ENCODE measurements at places on chromosomes 7 and 10. TPM values are rescaled to one million over a fixed set of nuclear protein-coding genes. Genes with fewer than 3 reads are reported as not detected.

The DTX2 gene
- total RNA-seq, result 43.8 TPM

The OPN4 gene
- not detected for total RNA-seq

The SLC29A3 gene
- 5.1 TPM for total RNA-seq

The ADGRA1 gene
- total RNA-seq, result not detected

The CRHR2 gene
- total RNA-seq, result not detected

The SPDYE6 gene
- total RNA-seq, result not detected

The EIF4H gene
- total RNA-seq, result 322 TPM

The LIPK gene
- not detected for total RNA-seq

The TMEM178B gene
- 0.18 TPM for total RNA-seq

The SPDYE18 gene
- 0.70 TPM for total RNA-seq

DNA sequence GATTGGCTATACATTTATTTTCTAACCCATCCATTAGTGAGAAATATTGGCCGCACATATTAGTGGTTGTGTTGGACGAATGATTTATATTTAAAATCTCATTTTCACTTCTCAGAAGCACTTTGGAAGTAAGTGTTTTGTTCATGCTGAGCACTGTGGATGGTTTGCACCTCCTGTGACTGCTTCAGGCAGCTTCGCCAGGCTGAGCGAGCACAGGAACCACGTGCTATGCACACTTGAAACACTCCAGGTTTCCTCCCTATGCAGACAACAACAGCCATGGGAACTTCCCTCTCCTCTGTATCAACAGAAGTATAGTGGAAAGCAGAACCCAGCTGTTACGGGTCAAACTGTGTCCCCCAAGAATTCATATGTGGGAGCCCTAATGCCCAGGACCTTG, 67.3 kb upstream of the WDR11 start:
- no peak overlapping the region for H3K4me3 ChIP-seq
- no peaks in the 10 kb centered on the region for H3K27me3 ChIP-seq
- no peaks in the 10 kb centered on the region for H3K36me3 ChIP-seq
- no peaks in the 10 kb centered on the region for H3K4me1 ChIP-seq

- no peaks in the 10 kb centered on the region for H3K27me3 ChIP-seq
- no peak overlapping the region for H3K27ac ChIP-seq
- H3K4me1 ChIP-seq, result no peaks in the 10 kb centered on the region
- no peak overlapping the region for H3K4me3 ChIP-seq
- H3K36me3 ChIP-seq, result no peaks in the 10 kb centered on the region
These were observed 269.2 kb downstream of the NRG3 start for GRCh38 chr10:82144153-82144552.

DNA sequence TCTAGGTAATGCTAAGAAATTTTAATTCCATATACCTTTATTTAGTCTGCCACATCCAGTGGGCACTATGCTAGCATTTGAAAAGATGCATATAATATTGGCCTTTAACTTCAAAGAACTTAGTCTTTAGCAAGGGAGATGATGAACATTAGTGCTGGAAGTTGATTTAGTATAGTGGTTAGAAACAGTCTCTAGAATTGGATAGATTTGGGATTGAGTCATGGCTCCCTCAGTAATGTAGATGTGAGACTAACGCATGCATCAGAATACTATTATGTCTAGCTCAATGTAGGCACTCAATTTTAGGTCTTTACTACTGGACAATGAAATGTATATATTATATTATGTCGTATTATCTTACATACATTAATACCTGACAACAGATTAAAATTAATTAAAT, 5.8 kb downstream of the DKK1 start:
- DNase-seq, result no peak
- no peaks in the 10 kb centered on the region for H3K4me1 ChIP-seq
- H3K36me3 ChIP-seq, result no peaks in the 10 kb centered on the region
- no peak overlapping the region for H3K4me3 ChIP-seq

DNA sequence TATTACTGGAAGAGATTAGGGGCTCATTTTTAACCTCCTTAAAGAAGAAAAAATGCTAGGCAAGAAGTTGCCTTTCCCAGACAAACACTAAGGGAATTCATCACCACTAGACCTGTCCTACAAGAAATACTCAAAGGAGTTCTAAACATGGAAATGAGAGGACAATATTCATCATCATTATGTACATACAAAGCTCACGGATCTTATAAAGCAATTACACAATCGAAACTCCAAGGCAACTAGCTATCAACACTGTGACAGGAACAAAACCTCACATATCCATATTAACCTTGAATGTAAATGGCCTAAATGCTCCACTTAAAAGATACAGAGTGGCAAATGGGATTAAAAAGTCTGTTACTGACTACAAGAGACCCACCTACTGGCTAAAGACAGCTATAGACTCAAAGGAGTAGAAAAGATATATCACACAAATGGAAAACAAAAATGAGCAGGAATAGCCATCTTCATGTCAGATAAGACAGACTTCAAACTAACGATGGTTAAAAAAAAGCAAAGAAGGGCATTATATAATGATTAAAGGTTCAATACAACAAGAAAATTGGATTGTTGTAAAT, 246.6 kb downstream of the ADRA2A start:
- H3K27ac ChIP-seq, result no peak overlapping the region
- DNase-seq, result no peak
- H3K4me1 ChIP-seq, result no peaks in the 10 kb centered on the region
- no peaks in the 10 kb centered on the region for H3K36me3 ChIP-seq

DNA sequence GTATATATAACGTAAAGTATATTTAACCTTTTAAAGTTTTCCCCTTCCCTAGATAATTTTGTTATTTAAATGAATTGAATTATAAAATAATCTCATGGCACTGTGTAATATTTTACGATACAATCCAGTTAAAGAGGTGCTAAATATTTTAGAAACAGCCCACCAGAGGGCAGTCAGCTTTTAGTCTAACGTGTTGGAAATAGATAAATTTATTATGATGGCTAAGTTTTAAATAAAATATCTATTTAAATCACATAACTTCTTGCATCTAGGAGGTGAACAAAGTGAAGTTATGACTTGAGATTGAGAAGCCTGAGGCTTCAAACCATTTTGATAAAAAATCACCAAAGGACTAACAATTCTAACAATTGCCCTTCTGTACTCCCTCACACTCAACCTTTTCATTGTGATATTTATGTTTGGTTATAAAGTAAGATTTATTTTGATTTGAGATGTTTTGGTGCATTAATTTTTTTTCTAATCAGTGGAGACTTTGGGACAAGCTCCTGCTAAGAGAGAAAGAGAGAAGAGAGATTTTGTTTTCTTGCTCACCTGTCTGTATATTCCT, 171.5 kb upstream of the SP4 start:
- peaks cover 41% of the 10 kb centered on the region for H3K27me3 ChIP-seq
- peak; percentile 49 for DNase-seq
- no peak overlapping the region for H3K4me3 ChIP-seq
- H3K36me3 ChIP-seq, result peaks cover 4% of the 10 kb centered on the region
- H3K4me1 ChIP-seq, result peaks cover 21% of the 10 kb centered on the region

- DNase-seq, result no peak
- peaks cover 3% of the 10 kb centered on the region for H3K27me3 ChIP-seq
- no peak overlapping the region for H3K4me3 ChIP-seq
- no peaks in the 10 kb centered on the region for H3K4me1 ChIP-seq
- H3K27ac ChIP-seq, result no peak overlapping the region
These were observed 44.3 kb downstream of the PLCE1 start for GRCh38 chr10:94038024-94038423.

- peaks cover under 1% of the 10 kb centered on the region for H3K27me3 ChIP-seq
- no peaks in the 10 kb centered on the region for H3K4me1 ChIP-seq
- no peak overlapping the region for H3K27ac ChIP-seq
- H3K4me3 ChIP-seq, result no peak overlapping the region
These were observed 7.2 kb downstream of the CPXM2 start for GRCh38 chr10:123884351-123884906.

DNA sequence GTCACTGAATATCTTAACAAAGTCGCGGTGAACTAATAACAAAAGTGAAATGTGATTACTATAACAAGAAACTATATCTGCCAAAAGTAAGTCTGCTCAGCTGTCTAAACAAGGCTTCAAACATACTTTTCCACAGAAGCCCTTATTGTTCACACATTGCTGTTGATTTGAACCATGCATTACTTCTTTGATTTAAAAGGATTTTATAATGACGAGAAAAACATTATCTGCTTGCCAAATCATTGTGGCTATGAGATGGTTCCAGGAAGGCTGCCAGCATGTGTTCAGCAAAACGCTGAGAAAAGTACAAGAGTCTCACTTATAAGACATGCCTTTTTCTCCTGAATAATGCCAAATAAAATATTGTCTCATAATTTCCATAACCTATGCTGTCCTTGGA, 24.4 kb downstream of the RNF133 start:
- H3K36me3 ChIP-seq, result no peaks in the 10 kb centered on the region

Measured in activated CD8-positive, alpha-beta memory T cell treated with anti-CD3 and anti-CD28 coated beads, Interleukin-2, amount 10 ng/mL, durations not matched to agents 7 days and 5 days (primary cell).